ENCODE measurements at places on chromosomes 5 and 9.

DNA sequence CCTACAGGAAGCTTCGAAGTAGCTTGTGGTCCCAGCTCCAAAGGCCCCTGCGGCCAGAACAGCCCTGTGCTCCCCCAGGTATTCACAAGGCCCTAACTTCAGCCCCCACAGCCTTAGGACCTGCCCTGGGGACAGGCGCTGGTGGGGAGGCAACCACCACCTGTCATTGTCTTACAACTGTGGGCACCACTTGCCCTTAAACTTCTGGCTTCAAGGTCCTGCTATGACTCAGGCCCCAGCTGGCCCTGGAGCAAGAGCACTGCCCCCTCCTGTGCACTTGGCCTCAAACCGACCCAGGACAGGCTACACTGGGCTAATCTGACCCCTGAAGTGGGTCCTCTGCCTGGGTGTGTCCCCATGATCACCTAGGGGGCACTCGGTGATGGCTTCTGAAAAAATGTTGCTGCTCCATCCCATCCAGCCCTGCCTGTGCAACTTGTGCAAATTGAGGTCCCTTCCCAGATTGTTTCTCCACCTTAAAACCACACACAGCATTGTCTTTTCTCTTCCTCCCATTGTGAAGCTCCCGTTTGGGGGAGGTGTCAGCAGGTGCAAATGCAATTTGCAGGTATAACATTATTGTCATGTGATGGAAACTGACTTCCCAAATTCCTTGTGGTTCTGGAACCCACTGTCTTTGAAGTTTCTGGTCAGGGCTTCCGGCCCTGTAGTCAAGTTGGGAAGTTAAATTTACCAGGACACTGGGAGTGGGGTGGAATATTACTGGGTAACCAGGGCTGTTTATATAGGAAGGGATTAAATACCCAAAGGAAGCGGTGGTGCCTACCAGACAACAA is 1.1 kb upstream of the PROB1 start:
- no peak for DNase-seq

DNA sequence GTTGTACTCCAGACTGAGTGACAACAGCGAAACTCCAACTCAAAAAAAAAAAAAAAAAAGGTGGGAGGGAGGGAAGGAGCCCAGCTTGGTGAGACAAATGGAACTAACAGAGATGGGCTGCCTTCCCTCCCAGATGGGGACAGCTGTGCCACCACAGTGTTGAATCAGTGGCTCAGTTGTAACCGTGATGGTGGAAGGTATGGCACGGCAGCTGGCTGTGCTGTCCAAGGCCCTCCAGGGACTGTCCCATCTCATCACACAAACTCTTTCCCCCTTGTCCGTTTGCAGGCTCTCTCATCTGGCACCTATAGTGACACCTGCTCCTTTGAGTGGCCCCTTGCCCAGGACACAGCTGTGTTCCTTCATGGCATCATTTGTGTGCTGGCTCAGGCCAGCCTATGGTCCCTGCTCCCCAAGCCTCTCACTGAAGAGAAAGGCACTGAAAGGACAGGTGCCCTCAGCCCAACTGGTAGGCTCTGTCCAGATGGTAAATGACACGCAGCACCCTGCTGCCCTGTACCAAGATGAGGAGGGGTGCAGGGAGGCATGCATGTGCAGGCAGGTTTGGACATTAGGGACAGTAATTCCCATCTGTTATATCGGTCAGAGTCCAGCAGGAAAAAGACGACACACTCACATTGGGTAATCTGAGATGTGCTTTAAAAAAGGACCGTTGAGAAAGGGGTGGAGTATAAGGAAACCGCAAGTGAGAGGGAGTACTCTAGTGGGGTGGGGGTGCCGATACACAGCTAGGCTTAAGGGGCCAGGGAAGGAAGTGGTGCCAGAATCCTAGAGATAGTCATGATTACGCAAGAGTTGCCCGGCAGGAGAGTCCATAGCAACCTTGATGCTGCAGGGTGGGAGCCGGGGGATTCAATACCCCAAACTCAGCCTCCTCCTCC is 4.3 kb downstream of the SMIM33 start:
- DNase-seq, result no peak

GRCh38 chr9:98074115-98074990 is 17.8 kb downstream of the NANS start:
- DNase-seq, result peak; percentile 81

DNA sequence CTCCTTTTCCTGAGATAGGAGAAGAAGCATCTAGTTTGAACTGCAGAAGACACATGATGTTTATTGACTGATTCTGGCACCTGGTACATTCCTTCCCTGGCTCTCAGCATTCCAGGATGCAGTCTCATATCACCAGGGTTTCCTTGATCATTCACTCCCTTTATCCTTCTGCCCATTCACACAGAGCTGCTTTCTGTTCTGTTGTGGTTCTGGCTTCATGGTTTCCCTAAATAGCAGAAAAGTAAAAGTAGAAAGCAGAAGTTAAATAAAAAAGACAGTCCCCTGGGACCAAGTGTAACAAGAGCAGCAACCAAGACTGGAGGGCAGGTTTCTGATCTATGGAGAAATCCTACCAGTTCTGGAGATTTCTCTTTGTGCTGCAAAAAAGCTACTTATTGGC is 3.2 kb downstream of the IFNA8 start:
- DNase-seq, result no peak

GRCh38 chr5:156378159-156378558 is 51.2 kb downstream of the SGCD start:
- DNase-seq, result no peak

GRCh38 chr5:95822542-95823181 is at the start of gene GLRX:
GLRX (minus strand) TSS chr5:95822726; CDS start chr5:95822662, 64 bp downstream.
- peak; percentile 89 for DNase-seq

- DNase-seq, result no peak
These were observed 28.3 kb downstream of the EBF1 start for GRCh38 chr5:159071382-159071781.

GRCh38 chr5:65924366-65925043 is 1.9 kb upstream of the ERBIN start:
- DNase-seq, result no peak

GRCh38 chr5:157912621-157913325 is 53.8 kb upstream of the CLINT1 start:
- DNase-seq, result no peak

GRCh38 chr9:136584934-136585333 is 39.1 kb upstream of the NOTCH1 start:
- DNase-seq, result no peak

DNA sequence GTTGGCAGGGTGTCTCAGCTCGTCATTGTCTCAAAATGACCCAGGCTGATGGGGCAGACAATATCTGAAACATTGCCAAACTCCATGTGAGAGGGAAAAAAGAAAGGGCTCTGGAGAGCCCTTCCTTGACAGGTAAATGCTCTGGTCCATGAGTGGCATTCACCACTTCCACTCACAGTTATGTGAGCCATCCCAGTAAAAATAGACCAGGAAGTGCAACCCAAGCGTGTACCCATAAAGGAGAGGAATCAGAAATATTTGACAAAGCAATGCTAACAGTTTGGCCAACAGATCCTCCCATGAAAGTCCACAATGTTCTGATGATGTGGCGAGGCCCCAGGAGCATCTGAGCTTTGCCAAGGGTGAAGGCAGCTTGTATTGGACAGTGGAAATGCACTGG is 49.4 kb downstream of the ASTN2 start:
- no peak for DNase-seq

Measured in astrocyte of the hippocampus (primary cell).